ENCODE measurements at places on chromosomes 11 and 22. TPM values are rescaled to one million over a fixed set of nuclear protein-coding genes. Genes with fewer than 3 reads are reported as not detected.
A peak's percentile ranks its signal among the peaks of the same experiment; 100 is the strongest.

DNA sequence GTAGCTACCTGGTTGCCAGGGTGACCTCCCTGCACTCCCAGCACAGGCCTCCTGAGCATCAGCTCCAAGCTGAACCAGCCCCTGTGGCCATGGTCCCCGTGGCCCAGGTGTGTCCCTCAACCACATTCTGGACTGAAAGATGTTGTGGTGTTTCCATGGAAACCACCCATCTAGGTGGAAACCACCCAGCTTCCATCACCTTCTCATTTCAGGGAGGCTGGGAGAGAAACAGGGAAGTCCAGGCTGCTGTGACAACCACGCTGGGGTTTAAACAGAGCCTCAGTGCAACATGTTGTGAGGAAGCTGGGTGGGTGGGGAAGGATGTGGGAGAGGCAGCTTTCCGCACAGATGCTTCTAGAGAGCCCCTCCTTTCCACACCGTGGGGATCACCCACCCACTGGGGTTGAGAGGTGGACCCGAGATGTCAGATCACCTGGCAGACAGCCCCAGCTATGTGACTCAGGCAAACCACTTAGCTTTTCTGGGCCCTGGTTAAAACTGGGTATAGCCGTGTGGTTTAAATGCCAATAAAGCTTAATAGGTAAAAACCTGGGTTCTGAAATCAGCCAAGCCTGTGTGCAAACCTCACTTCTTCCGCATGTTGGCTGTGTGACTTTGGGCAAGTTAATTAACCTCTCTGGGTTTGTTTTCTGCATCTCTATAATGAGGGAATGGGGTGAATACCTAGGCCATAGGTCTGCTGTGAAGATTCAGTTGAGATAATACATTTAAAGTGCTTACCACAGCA, 46.4 kb downstream of the CD82 start:
- peak; percentile 51 for DNase-seq

GRCh38 chr11:69442807-69443137, 38.7 kb upstream of the LINC01488 start:
- peak; percentile 73 for DNase-seq

DNA sequence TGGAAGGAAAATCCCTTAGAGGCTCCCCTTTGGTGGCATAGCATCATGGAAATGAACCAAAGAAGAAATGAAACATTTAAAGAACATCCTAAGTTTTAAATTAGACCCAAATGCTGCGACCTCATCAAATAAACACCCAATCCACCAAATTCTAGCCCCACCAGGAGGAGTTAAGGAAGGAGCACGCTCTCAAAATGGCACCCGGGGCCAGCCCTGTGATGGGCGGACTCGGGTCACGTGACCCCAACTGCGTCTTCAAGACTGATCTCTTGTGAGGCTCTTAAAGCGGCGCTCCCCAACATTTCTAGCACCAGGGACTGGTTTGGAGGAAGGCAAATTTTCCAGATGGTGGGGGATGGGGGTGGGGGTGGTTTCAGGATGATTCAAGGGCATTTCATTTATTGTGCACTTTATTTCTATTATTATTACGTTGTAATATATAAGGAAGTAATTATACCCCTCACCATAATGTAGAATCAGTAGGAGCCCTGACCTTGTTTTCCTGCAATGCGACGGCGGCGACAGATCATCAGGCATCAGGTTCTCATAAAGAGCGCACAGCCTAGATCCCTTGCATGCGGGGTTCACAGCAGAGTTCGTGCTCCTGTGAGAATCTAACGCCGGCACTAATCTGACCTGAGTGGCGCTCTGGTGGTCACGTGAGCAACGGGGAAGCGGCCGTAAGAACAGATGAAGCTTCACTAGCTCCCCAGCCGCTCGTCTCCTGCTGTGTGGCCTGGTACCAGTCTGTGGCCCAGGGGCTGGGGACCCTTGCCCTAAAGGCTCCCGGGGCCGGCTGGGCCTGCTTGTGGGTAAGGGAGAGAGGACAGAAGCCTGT, 90.6 kb upstream of the SLC22A12 start:
- no peak for DNase-seq

Gene GGT5
- not detected for total RNA-seq

Data from M059J (cell line).